Stimulated activated CD4-positive, alpha-beta T cell treated with anti-CD3 and anti-CD28 coated beads, Interleukin-4, amount 100 ng/mL, for 24 hours (primary cell): ENCODE measurements at places on chromosomes 13 and 19.

- no peak for DNase-seq
Measured at GRCh38 chr19:8423817-8424223, 10.7 kb downstream of the MARCHF2 start.

GRCh38 chr13:91722267-91722884 lies 324.0 kb downstream of the GPC5 start:
- no peak for DNase-seq

DNA sequence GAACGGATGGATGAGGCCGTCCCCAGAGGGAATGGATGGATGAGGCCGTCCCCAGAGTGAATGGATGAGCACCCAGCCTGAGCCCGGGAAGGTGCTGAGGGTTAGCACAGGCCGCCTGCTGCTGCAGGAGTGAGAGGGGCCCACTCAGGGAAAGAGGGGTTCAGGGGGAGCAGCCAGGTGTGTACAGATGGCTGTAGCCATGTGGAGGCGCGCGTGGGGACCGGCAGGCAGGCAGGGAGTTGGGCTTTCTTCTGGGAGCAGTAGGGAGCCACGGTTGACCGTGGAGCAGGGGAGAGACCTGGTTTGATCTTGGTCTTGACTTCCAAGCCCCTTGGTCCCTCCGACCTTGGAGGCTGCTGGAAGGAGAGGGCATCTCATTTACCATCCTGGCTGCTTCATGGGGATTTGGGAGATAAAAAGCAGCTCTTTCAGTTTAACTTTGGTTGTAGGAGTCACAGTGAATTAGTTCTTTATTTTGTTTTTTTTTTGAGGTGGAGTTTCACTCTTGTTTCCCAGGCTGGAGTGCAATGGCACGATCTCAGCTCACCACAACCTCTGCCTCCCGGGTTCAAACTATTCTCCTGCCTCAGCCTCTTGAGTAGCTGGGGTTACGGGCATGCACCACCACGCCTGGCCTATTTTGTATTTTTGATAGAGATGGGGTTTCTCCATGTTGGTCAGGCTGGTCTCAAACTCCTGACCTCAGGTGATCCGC lies 24.7 kb downstream of the ARID3A start:
- no peak for DNase-seq

DNA sequence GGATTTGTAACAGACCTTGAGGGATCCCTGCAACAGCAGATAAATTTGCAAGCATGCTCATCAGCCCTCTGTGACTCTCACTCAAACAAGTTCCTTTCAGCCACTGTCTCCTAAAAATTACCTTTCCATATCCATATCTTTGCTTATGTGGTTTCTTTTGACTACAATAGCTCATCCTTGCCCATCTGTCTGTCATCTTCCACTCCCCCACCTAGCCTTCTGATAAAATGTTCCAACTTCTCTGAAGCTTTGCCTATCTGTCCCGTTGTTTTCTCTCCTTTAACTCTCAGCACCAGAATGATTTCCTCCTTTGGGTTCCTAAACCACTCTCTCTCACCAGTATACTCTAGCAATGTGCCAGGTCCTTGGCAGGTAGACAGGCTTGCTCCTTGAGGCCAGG lies 194.5 kb downstream of the VWA8 start:
- no peak for DNase-seq

DNA sequence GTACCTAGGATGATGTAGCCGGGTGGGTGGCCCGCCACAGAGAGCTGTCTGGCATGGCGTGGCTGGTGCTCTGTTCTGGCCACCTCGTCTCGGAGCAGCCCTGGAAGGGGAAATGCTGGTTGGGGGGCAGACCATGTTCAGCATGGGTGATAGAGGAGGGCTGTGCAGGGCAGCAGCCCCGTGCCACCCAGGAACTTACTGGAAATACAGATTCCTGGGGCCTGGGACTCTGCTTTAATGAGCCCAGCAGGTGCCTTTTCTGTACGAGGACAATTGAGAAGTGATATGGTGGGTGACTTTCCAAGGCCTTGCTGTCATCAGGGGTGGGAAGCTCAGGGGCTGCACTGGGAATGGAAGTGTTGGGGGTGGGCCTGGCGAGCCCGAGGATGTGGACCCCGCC lies 24.7 kb downstream of the SMARCA4 start:
- DNase-seq = no peak

- no peak for DNase-seq
Measured at GRCh38 chr13:31772231-31772630, 32.9 kb downstream of the RXFP2 start.
